HEK293T (cell line): ENCODE measurements at places on chromosomes 13 and 19.

GRCh38 chr13:112465251-112466131 lies 89.3 kb downstream of the SPACA7 start:
- DNase-seq = no peak

GRCh38 chr13:44333950-44334655 lies 39.5 kb upstream of the SERP2 start:
- DNase-seq = no peak

GRCh38 chr13:61109741-61110140 lies 305.9 kb downstream of the PCDH20 start:
- no peak for DNase-seq

- no peak for DNase-seq
These were observed 379.0 kb downstream of the EFNB2 start for GRCh38 chr13:106156468-106156867.

- DNase-seq = no peak
These were observed 8.8 kb upstream of the COX7A1 start for GRCh38 chr19:36160821-36161596.

GRCh38 chr13:27595055-27595811 lies 25.1 kb downstream of the LNX2 start:
- DNase-seq = no peak

- DNase-seq = no peak
These were observed 2.6 kb downstream of the ZSCAN4 start for GRCh38 chr19:57671124-57671895.

GRCh38 chr19:50708179-50708879 lies 11.3 kb downstream of the SHANK1 start:
- DNase-seq = no peak

DNA sequence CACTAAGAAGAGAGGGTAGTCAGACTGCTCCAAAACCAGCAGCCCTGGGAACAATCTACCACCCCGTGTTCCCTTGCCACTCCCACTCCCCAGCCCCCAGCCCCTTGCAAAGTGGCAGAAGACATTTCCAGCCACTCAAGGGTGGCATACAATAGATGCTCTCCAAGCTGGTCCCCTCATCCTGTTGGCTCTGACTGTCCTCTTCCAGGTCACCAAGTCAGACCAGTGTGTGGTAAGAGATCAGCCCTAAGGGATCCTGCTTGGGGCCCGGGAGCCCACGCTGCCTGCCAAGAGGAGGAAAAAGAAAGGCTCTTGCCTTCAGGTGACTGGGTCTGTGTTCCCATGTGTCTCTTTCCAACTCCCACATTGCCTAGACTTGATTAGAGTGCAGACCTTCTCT lies 25.0 kb downstream of the SERP2 start:
- no peak for DNase-seq

- no peak for DNase-seq
These were observed 10.3 kb upstream of the LEUTX start for GRCh38 chr19:39768334-39768733.

GRCh38 chr13:45143346-45143751 lies 23.0 kb downstream of the GTF2F2 start:
- no peak for DNase-seq

- no peak for DNase-seq
These were observed 112.4 kb downstream of the KATNAL1 start for GRCh38 chr13:30194906-30195305.

- DNase-seq = no peak
These were observed 389.3 kb downstream of the SUCLA2 start for GRCh38 chr13:47611664-47612288.

GRCh38 chr19:41324921-41325639 lies 15.1 kb downstream of the CCDC97 start:
- DNase-seq = no peak

DNA sequence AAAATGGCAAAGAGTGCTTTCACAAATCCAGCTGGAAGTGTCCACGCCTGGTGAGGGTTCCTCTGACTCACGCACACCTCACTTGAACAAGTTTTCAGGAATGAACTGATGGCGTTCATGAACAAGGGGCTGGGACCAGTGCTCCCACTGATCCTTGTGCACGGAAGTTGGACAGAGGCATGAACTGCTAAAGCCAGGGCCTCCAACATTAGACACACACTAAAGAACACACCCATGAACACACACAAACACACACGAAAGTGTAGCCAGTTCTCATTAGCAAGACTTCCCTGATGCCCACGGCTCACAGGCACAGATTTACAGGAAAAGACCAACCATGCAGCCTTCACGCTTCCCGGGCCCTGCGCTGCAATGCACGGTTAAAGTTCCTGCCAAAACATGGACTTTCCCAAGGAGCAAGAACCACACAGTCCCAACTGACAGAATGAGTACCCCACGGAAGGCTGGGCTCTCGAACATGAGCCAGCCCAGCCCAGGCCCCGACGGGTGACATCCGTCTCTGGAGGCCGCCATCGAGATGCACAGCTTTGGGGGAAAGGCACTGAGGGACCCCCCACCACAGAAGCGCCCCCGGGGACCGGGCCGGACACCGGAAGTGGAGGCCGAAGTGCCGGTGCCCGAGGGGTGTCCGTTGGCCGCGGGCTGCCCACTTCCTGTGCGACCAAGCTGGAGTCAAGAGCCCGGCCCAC lies 808 bp downstream of the DNMT1 start:
- peak; percentile 40 for DNase-seq

- no peak for DNase-seq
These were observed 64.6 kb upstream of the MYCBP2 start for GRCh38 chr13:77391475-77391874.

DNA sequence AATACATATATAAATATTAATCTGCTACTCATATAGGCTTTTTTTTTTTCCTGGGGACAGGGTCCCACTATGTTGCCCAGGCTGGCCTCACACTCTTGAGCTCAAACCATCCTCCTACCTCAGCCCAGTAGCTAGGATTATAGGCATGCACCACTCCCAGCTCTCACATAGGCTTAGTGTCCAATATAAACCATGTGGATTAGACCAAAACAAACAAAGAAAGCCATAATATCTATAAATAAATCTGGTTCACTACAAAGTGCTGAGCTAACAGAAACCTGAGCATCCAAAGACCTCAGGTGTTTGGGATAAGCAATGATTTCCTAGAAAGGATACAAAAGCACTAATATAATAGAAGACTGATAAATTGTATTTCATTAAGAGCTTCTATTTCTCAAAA lies 26.0 kb downstream of the TBC1D4 start:
- DNase-seq = no peak

GRCh38 chr19:46984077-46985010 lies 35.3 kb upstream of the NPAS1 start:
- no peak for DNase-seq

DNA sequence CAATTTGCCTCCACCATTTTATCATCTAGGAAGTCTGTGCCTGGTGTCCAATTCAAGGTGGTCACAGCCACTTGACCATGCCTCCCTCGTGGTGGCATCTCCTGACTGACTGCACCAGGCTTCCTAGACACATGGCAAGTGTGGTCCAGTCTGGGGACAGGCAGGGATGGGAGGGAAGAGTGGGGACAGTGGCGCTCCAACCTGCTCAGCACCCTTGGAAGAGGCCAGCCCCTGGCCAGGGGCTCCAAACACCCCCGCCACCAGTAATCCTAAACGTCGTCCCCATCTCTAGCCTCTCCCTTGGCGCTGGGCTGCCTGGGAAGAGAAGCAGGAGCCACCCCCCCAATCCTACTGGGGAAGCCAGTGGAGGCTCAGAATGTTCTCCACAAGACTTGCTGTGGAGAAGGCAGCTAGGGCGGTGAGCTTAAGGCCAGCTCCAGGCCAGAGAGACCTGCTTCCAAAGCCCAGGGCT lies 2.7 kb downstream of the RPL36 start:
- no peak for DNase-seq

DNA sequence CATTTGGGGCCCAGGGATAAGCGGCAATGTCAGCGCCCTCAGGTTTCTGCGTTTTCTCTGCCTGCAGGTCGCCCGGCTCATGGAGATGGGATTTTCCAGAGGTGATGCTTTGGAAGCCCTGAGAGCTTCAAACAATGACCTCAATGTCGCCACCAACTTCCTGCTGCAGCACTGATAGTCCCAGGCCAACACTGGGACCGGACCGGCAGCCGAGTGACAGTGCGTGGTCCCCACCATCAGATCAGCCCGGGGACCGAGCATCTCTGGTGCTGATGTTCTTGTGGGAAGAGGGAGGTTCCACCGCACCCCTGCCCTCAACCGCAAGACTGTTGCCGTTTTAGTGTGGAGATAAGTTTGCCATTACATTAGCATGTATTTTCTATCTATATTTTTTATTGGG lies 78.0 kb upstream of the GPR183 start:
- no peak for DNase-seq

- peak; percentile 77 for DNase-seq
These were observed 1.2 kb downstream of the CGB7 start for GRCh38 chr19:49056101-49056901.

DNA sequence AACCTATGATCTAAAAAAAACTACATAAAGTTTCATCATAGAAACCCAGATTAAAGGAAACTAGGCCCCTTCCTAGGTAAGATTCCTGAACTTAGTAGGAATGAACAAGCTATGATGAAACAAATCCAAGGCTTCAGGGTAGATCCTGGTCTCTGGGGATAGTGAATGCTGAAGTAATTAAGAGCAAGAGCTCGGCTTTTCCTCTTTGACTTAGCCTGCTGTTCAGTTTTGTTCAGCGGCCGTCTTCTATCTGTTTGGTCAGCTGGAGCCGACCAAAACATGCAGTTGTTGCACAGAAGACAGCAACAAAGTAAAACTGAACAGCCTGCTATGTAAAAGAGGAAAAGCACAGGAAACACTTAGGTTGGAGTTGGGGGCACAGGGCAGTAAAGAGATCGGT lies 44.1 kb upstream of the RFXAP start:
- no peak for DNase-seq

DNA sequence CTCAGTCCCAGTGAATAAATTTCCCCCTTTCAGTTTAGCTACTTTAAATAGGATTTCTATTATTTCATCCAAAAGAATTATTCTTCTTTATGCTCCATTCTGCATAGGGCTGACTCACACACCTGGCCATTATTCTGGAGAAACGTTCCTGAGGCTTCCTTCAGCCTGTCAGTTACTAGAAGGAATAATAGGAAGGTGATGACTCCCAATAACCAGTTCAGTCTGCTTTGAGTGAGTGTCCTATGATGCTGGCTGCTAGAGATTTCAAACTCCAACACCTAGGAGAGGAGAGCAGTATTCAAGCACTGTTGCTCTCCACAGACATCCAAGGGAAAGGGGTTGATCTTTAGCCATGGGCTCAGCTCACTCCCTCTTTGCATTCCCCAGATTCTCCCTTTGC lies 117.8 kb downstream of the KCTD12 start:
- no peak for DNase-seq

DNA sequence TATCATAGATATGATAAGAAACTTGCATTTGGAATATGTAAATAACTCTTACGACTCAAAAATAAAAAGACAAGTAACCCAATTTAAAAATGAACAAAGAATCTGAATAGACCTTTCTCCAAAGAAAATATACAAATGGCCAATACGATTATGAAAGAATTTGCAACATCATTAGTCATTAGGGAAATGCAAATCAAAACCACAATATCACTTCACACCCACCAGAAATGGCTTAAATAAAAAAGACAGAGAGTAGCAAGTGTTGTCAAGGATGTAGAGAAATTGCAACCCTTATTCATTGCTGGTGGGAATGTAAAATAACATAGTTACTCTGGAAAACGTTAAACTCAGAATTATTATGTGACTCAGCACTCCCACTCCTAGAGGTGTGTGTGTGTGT lies 226.6 kb upstream of the MAB21L1 start:
- no peak for DNase-seq

DNA sequence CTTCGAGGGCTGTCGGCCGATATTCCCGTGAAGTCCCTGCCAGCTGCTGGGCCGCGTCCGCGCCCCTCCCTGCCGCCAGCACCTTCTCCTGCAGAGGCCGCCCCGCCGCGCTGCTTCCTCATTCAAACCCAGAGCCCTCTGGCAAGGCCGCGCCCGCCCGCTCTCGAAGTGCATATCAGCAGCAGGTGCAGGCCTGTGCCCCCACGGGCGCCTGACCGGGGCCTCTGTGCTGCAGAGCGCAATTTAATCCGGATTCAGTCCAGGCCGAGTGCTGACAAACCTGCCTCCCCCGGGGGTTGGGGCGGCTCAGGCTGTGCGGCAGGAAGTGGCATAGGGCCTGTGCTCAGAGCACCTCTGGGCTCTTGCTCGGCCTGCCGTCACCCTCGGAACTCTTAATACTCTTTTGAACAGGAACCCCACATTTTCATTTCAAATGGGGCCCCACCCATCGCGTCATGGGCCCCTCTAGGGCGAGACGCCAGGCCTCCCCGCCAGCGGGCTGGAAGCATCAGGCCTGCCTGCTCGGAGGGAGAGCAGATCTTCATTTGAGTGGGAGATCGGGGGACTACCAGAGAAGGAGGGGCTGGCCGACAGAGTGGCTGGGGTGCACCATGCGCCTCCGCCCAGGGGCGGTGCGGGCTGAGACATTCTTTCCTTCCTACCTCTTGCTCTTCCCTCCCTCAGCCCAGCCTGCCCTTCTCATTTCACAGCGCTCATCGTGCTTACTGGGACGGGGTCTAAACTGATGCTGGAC lies 125.7 kb downstream of the TNFRSF19 start:
- DNase-seq = no peak

DNA sequence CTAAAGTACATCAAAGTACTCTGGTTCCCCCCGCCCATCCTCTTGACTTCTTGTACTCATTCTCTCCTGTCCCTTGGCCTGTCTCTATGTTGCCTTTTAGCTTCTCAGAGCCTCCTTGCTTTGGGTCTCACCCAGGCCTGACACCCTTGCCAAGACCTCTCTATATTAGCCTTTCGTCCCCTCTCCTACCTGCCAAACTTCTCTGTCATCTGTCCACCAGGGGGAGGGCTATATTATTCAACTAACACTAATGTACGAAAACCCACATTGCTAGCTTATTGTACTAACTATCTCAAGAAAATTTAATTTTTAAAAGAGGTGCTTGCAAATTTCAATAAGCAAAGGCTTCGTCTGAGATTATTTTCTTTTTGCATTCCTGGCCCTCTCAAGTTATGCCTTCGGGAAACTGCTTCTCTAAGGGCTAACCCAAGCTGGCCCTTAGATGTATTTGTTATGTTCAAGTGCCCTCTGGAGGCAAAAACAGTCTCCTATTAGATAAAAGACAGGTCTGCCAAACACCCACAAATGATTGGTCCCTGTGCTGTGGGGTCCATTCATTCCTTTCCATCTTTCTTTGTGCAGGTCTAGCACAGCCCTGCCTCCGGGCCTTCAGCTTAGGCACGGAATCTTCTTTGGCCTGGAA lies 6.3 kb upstream of the MRPS31 start:
- peak; percentile 37 for DNase-seq

- peak; percentile 16 for DNase-seq
These were observed 139.9 kb upstream of the RFC3 start for GRCh38 chr13:33678084-33678483.

GRCh38 chr13:104024416-104025170 lies 958.4 kb upstream of the SLC10A2 start:
- no peak for DNase-seq

- no peak for DNase-seq
These were observed 2.0 kb downstream of the STXBP2 start for GRCh38 chr19:7638802-7639465.

- peak; percentile 69 for DNase-seq
These were observed 2.2 kb downstream of the TNNT1 start for GRCh38 chr19:55146705-55147273.
